ENCODE measurements at places on chromosomes 11 and 22. TPM values are rescaled to one million over a fixed set of nuclear protein-coding genes. Genes with fewer than 3 reads are reported as not detected.

MS4A1 gene
- total RNA-seq: not detected

MB gene
- total RNA-seq: 5.0 TPM

OR8D1 gene
- not detected for total RNA-seq

OR56A1 gene
- not detected for total RNA-seq

RTN3 gene
- 220 TPM for total RNA-seq

TSPAN18 gene
- total RNA-seq: not detected

AMPD3 gene
- 17.4 TPM for total RNA-seq

MFNG gene
- 28.1 TPM for total RNA-seq

LRRC10B gene
- total RNA-seq: 1.1 TPM

POU2AF1 gene
- total RNA-seq: not detected

Measured in PC-9 (cell line).